ENCODE measurements at places on chromosomes 7 and 10.

GRCh38 chr10:43204042-43204942 lies 62.6 kb downstream of the RASGEF1A start:
- no peak for DNase-seq

DNA sequence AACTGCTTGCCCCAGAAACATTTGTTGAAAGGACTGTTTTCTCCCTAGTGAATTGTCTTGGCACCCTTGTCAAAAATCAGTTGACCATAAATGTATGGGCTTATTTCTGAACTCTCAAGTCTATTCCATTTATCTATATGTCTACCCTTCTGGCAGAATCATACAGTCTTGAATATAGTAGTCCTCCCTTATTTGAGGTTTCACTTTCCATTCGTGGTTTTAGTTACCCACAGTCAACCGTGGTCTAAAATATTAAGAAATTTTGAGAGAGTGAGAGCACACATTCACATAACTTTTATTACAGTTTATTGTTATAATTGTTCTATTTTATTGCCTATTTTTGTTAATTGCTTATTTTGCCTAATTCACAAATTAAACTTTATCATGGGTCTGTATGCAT lies 17.4 kb upstream of the CEP41 start:
- DNase-seq: no peak

DNA sequence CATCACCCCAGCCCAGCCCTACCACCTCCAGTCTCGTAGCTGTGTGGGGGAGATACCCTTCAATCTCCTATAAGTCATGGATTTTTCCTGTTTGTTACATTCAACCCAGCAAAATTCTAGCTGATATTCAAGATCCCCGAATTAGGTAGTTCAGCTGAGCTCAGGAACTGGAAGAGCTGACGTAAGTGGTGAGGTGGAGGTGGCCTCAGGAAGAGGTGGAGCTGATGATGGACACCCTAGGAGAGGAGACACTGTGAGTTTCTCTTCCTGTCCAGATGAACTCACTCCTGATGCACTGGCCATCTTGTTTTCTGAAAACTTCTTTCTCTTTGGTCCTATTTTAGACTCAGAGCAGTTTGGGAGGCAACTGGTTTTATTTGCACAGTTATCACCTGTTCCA lies 90.5 kb upstream of the PITRM1 start:
- DNase-seq: no peak

DNA sequence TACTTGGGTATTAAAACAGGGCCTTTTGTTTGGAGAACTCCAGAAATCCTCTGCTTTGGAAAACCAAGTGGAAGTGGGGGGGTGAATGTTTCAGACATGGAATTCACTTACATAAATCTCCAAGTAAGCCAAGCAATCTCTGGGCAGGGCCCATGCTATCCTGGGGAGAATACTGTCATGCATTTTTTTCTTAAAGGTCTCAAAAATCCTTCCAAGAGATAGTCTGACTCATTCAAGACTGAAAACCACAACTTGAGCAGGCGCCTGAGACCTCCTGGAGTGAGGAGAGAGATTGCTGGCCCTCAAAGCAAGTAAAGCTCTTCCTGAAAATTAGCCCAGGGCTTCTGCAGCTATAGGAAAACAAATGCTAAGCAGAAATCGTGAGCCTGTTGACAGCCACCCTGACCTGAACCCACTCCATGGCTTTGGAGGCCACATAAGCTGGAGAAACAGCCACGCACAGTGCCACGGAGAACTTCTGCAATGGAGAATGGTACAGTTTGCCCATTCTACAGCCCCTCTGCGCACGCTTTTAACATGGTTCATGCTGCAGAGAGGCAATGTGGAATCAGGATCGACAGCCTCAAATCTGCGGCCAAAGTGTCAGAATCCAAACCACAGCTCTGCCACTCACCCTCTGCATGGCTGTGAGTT lies 203.1 kb upstream of the AUTS2 start:
- DNase-seq: peak; percentile 87

- no peak for DNase-seq
Measured at GRCh38 chr10:78301891-78302738, 268.5 kb downstream of the RPS24 start.

DNA sequence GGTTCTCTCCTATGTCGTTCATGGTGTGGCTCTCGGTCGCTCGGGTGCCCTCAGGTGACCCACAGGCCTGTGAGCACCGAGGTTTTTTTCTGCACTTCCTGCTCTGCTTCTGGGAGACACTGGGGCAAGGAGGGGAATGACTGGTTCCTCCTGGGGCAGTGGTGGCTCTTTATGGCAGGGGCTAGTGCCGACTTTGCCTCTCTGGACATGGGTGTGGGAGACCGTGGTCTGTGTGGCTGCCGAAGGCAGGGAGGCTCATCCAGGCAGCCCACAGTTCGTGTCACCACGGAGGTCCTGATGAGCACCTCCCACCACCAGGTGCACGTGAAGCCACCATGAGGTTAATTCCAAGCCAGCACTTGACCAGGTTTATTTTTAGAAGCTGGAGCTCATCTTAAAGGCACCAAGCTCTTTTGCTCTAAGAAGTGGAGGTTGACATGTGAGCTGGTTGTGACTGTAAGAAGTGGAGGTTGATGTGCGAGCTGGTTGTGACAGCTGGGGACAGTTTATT lies 24.7 kb upstream of the DPYSL4 start:
- DNase-seq: no peak

- DNase-seq: no peak
Measured at GRCh38 chr7:112074464-112074863, 131.7 kb downstream of the DOCK4 start.
